ENCODE measurements at places on chromosomes 1 and 21. TPM values are rescaled to one million over a fixed set of nuclear protein-coding genes. Genes with fewer than 3 reads are reported as not detected.

Gene HOOK1
- 8.8 TPM for total RNA-seq

Gene CXADR
- 0.42 TPM for total RNA-seq

Gene UMODL1
- under 0.01 TPM for total RNA-seq

Gene CYP4A11
- not detected for total RNA-seq

Gene KRTAP19-5
- not detected for total RNA-seq

Gene NUDT4B
- total RNA-seq: 34.0 TPM

Gene C1QTNF12
- total RNA-seq: 1.6 TPM

Gene MAP1LC3C
- total RNA-seq: not detected

Gene PADI3
- total RNA-seq: not detected
